ENCODE measurements at places on chromosomes 11 and 22.

DNA sequence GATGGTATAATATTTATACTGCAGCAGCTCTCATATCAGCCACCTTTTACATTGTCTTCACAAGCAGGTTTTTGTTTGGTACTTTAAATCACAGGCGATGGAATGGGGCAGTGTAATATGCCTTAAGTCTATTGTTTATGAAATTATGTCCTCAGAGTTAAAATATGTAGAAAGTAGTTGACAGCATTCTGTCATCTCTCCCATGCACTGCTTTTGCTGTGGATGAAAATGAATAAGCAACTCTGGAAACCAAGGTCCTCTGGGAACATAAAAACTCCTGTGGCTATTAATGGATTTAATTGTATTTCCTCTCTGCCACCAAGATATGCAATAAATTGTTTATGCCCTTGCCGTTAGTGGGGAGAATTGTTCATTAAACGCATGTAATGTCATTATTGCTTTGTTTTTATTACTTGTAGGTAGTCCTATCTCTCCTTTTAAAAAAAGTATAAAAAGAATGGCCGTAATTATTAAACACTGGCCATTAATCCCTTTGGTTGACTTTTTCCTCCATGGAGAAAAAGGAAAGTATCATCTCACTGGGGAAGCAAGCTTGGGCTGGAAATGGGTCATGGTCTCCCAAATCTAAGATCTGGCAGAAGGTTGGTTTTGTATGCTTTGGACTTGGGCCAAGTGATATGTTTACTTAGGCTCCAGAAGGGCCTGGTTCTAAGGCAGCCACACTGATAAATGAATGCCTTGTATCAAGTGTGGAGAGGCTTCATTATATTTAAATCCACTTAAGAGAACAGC is 13.1 kb downstream of the PACS1 start:
- DNase-seq: no peak

GRCh38 chr11:120527111-120527761 is 15.7 kb downstream of the GRIK4 start:
- no peak for DNase-seq

DNA sequence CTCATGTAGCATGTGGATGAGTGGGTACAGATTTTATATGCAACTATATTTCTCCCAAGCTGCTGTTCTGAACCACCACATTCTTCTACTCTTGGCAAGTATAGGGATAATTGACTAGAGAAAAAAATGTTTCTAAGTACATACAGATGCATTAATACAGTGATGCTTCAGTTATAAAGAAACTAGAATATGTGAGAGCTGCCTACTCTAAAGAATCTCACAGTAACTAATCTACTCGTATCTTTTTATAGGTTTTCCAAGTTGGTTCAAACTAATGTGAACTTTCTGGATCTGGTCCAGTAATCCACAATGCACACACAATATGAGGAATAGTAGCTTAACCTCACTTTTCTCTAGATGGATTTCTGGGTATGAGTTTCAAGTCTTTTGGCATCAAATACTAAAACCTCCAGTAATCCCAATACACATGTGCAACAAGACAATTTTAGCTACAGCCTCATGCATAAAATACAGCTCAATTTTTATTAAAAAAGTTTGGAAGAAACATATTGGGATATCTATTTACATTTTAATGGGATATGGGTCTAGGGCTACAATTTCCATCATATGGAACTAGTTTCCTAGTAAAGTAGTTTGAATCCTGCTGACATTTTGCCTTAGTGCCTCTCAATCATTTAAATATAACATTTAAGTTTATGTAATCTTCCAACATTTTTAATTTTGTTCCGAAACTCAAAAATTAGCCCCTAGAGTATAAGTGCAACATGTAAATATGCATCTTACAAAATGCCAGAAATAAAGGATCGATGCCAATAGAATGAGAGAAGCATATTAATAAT is 2209.7 kb downstream of the LRRC4C start:
- no peak for DNase-seq

DNA sequence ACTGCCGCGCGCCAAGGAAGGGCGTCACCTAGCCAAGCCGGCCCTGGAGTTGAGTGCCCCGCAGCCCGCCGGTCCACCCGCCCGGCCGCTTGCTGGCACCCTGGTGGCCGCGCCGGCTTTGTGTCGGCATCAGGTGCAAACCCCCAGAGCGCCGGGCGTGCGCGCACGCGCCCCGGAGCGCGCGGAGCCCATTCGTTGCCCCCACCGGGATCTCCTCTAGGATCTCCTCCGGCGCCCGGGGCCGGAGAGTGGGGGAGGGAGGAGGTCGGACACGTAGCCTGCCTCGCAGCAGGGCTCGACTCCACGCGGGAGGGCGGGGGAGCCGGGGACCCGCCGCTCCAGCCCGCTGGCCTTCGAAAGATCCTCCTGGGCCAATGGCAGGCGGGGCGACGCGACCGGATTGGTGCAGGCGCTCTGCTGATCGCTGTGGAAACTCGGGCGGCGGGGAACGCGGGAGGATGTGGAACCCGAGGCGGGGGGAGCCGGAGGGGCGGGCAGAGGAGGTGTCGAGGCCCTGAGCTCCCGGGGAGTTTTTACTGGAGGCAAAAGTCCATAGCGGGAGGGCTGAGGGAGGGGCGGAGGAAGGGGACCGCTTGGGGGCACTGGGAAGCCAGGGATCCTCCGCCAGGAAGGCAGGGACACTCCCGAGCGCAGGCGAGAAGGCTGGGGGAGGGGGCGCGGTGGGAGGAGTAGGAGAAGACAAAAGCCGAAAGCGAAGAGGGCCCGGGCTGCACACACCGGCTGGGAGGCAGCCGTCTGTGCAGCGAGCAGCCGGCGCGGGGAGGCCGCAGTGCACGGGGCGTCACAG is at the start of gene FADS2:
TSS of gene FADS2 (plus strand) at position 730 of the 808 bp plus-strand sequence. CDS start 91 bp downstream, outside the sequence.
- DNase-seq: peak; percentile 94

GRCh38 chr11:6245536-6245935 is 6.6 kb downstream of the CNGA4 start:
- DNase-seq: no peak

- no peak for DNase-seq
These were observed 45.6 kb downstream of the IGSF9B start for GRCh38 chr11:133911171-133911570.

- no peak for DNase-seq
These were observed 64.2 kb downstream of the RAB30 start for GRCh38 chr11:83007477-83007876.

- DNase-seq: no peak
These were observed 14.0 kb downstream of the B3GAT1 start for GRCh38 chr11:134398079-134398444.

- no peak for DNase-seq
These were observed 12.0 kb upstream of the FOLR1 start for GRCh38 chr11:72179804-72180396.

GRCh38 chr11:129596351-129596750 is 219.3 kb upstream of the TMEM45B start:
- no peak for DNase-seq
